Calu3 (cell line): ENCODE measurements at places on chromosomes 1 and 21.

GRCh38 chr1:158952416-158952815 is 21.1 kb downstream of the PYHIN1 start:
- no peak for DNase-seq

GRCh38 chr1:12593621-12594066 is 24.4 kb downstream of the DHRS3 start:
- no peak for DNase-seq

DNA sequence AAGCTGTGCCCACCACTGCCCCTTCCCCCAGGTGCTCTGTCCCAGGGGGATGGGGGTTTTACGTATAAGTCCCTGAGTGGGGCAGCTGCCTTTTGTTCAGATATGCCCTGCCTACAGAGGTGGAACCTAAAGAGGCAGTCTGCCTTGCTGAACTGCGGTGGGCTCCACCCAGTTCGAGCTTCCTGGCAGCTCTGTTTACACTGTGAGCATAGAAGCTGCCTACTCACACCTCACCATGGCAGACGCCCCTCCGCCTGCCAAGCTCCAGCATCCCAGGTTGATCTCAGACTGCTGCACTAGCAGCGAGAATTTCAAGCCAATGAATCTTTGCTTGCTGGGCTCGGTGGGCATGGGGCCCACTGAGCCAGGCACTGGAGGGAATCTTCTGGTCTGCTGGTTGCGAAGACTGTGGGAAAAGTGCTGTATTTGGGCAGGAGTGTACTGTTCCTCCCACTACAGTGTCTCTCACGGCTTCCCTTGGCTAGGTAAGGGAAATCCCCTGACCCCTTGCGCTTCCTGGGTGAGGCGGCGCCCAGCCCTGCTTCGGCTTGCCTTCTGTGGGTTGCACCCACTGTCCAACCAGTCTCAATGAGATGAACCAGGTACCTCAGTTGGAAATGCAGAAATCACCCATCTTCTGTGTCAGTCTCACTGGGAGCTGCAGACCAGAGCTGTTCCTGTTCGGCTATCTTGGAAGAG is 17.6 kb upstream of the RWDD3 start:
- DNase-seq, result no peak

DNA sequence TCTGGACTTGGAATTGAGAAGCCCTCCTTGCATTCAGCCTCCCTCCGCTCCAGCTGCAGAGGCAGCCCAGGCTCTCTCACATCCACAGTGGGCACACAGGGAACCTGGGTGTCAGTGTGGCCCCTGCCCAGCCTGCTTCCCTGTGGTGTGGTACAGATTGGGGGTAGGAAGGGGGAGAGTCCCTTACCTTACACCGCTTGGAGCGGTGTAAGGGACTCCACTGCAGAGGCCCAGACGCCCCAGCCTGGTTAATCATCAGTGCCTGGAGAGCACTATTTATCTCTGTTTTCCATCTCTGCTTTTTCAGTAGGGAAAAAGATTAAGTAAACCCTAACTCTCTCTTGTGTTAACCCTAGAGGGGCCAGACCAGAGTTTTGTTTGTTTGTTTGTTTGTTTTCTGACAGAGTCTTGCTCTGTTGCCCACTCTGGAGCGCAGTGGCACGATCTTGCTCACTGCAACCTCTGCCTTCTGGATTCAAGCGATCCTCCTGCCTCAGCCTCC is 803 bp upstream of the RHBG start:
- DNase-seq, result no peak

DNA sequence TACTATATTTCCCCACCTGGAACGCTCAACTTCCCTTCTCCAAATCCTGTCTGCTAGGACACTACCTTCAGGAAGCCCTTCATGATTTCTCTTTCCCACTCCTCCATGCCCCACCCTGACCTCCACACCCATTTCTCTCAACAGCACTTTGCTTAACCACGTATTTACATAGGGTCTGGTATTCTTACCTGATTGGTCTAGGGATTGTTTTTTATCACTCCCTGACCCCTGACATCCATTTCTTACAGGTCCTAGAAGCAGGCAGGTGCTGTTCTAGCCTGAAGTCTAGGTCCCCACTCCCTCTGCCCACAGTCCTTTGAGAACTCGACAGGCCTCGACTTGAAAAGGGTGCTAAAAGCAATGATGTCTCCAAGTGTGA is 47.5 kb downstream of the DMAP1 start:
- DNase-seq, result no peak

GRCh38 chr1:177302357-177303044 is 131.7 kb downstream of the BRINP2 start:
- no peak for DNase-seq

GRCh38 chr1:20793236-20793635 is 6.1 kb upstream of the HP1BP3 start:
- no peak for DNase-seq

DNA sequence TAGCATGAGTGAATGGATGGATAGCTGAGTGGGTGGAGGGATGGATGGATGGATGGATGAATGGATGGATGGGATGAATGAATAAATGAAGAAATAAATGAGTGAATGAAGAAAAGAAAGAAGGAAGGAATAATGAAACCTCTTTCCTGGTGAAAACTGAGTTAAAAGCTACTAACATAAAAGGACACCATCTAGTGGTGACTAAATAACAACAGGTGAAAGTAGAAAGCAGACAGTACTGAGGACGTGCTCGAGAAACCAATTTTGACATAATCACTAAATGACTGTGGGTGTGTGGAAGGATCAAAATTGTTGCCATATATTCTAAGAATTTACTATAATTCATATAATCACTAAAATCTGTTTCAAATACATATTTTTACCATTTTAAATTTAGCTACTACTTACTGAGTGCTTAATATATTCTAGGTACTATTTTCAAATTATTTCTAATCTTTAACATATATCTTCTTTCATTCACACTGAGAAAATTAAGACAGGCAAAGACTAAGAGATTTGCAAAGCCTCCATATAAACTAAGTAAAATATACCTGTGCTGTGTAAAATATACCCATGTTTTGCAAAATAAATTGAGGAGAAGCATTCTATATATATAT is 522.9 kb downstream of the LRRIQ3 start:
- no peak for DNase-seq

DNA sequence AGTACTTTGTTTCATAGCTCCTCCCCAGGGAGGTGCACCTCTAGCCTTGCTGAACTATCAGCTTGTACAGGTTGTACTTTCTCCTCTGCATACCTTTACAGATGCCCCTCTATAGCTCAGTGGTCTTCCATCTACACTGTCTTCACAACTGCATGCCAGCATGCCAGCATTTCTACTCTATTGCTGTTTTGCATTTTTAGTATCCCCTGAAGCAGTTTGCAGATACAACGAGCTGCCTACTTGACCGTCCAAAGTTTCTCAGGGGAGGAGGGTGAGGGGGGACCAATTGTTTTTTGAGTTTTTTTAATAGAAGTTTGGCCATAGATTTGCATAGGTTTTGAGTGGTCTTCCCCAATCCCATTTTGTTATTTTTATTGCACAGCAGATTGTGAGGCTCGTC is 27.6 kb upstream of the CTH start:
- DNase-seq, result no peak

DNA sequence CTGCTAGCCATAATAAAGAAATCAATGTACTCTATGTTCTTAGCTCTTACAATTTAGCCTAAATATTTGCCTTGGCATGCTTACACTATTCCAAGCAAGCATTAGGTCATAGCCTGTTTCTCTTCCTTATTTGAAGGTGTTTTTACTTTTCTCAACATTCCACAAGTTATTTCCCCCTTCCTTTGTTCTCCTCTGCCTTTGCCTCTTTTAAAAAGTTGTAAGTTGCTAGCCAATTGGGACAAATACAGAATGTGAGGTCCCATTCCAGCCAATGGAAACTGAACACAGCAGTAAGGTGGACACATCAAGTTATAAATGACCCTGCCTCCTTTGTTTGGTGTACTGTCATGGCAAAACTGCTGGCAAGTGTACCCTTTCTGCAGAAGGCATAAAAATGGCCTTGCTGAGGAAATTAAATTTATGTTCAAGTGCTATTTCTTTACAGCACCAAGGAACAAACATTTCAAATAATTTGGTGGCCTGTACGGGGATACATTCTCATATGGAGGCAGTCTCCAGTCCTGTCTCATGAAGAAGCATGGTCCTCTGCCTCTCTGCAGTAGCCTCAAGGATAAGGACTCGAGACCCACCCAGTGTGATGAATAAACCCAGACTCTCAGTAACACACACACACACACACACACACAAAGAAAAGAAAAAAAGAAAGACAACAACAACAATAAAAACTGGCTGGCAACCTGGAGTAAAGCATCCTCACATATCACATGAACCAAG is 28.8 kb upstream of the FMO1 start:
- DNase-seq, result no peak

DNA sequence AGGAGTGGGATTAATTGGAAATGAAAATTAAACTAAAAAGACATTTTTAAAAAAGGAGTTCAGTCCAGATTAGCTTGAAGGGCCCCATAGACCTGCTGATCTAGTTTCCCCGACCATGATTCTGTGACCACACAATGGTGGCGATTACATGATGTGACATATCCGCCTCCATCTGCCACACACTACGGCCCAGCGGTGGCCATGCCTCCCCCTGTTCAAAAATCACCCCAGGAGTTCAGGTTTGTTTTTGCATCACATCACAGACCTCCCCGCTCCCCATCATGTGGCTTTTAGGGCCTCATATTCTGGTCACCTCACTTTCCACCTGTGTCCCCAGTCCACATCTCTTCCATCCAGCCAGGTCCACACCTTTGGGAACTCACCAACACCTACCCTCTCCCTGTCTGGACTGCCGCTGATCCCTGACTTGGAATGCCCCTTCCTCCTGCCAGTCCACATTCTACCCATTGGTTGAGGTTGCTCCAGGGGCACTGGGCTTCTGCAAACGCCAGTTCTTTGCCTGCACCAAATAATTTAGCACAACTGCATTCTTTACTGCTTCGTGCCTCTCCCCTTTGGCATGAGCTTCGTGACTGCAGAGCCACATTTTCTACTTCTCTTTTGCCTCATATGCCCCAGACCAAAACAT is 38.9 kb downstream of the CD247 start:
- no peak for DNase-seq

- no peak for DNase-seq
These were observed 78.9 kb downstream of the KAZN start for GRCh38 chr1:14677292-14677971.

- peak; percentile 85 for DNase-seq
These were observed 27.4 kb downstream of the C1orf116 start for GRCh38 chr1:207004931-207005830.

- no peak for DNase-seq
These were observed 25.5 kb downstream of the GRIK1 start for GRCh38 chr21:29914326-29914725.
